ENCODE measurements at places on chromosomes 3 and 15.
A peak's percentile ranks its signal among the peaks of the same experiment; 100 is the strongest.

- H3K36me3 ChIP-seq: no peaks in the 10 kb centered on the region
- no peak overlapping the region for H3K27ac ChIP-seq
- no peak for DNase-seq
- no peaks in the 10 kb centered on the region for H3K4me1 ChIP-seq
- H3K27me3 ChIP-seq: no peaks in the 10 kb centered on the region
Observed at GRCh38 chr15:80834402-80834801, 55.2 kb downstream of the CEMIP start.

DNA sequence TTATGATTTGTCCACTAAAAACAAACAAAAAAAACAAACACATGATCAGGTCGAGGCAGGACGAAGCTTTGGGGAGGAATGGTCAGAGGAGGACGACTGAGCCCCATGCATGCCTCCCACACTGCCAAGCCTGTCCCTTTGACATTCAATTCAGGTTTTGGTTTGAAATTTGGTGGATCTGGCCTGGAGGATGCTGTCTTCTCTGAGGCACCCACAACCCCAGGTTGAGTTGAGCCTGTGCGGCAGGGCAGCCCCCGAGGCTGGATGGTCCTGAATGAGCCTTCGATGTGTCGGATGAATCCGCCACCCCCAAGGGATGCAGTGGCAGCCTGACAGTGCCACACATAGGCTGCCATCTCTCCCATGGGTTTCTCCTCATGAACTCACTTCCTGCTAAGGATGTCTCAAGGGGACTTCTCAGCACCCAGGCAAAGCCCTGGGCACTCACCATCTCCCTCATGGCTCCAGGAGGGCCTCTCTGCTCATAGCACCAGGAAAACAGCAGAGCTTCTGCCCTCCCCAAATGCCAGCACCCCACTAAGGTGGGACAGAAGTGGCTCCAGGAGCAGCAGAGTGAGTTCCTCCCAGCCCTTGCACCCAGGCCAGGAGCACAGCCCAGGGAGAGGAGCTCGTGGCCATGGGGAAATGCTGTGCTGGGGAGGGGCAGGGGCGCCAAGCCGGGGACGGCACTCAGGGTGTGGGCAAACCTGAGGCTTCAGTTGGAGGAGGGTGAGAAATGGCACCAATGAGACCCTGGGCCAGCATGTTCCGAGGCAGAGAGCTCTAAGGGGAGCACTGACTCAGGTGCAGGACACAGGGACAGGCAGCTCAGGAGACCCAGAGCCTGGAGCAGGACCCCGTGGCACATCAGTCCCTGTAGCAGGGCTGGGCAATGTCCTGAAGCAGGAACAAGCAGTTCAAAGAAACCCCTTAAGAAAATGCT, 18.5 kb downstream of the PRR23E start:
- H3K4me3 ChIP-seq: no peak overlapping the region
- no peaks in the 10 kb centered on the region for H3K36me3 ChIP-seq
- no peak overlapping the region for H3K27ac ChIP-seq
- peak; percentile 15 for DNase-seq

- H3K27ac ChIP-seq: no peak overlapping the region
- no peak for DNase-seq
- H3K27me3 ChIP-seq: no peaks in the 10 kb centered on the region
- no peak overlapping the region for H3K4me3 ChIP-seq
- H3K4me1 ChIP-seq: no peaks in the 10 kb centered on the region
- H3K36me3 ChIP-seq: no peaks in the 10 kb centered on the region
Observed at GRCh38 chr3:156837115-156837514, 11.0 kb downstream of the LEKR1 start.

DNA sequence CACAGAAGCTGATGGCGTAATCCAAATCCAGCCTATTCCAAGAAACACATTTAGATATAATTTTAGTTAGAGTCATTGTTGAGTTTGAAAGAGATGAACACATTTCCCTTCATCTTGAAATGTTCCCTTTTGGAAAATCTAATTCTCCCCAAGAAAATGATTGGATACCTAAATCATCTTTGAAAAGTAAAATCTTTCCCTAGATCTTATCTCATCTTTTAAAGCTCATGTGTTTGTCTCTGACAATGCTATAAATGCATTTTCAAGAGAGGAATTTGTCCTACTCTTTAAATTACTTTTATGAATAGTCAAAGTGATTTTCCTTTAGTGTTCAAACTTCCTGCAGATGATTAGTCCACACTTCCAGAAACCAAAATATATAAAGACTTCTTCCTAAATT, 82.6 kb upstream of the CNTN6 start:
- H3K4me1 ChIP-seq: no peaks in the 10 kb centered on the region
- H3K36me3 ChIP-seq: no peaks in the 10 kb centered on the region
- H3K4me3 ChIP-seq: no peak overlapping the region
- DNase-seq: no peak
- no peak overlapping the region for H3K27ac ChIP-seq

DNA sequence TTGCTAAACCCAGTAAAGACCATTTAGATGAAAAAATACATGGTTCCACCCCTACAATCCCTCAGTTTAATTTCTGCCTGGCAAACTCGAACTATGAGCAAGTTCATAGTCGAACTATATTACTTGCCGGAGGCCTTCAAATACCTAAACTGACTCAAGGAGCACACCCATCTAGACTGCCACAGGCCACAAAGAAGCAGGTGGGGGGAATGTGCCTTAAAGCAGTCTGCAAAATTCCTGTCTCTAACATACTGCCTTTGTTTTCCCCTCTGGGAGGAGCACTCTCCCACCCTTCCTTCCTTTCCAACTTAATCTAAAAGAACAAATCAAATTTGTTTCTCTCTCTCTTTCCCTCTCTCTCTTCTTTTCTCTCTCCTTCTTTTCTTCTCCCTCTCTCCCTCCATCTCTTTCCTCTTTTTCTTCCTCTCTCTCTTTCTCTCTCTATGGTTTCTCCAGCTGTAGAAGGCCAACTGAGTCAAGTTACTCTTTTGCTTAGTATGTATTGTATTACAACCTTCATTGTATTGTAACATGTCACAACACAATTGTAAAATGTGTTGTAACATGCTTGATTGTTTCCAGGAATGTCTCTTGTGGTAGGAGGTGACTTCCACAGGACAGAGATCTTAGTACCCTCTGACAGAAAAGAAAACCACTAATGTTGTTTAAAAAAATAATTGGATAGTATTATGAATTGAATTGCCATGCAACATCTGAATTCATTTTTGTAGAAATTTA, 496.3 kb downstream of the ROBO2 start:
- no peaks in the 10 kb centered on the region for H3K36me3 ChIP-seq
- no peaks in the 10 kb centered on the region for H3K27me3 ChIP-seq
- H3K4me1 ChIP-seq: peaks cover 4% of the 10 kb centered on the region
- DNase-seq: no peak

GRCh38 chr15:44695294-44695693, 15.8 kb downstream of the PATL2 start:
- no peak overlapping the region for H3K27ac ChIP-seq
- DNase-seq: no peak
- no peaks in the 10 kb centered on the region for H3K36me3 ChIP-seq
- H3K4me1 ChIP-seq: no peaks in the 10 kb centered on the region
- H3K27me3 ChIP-seq: no peaks in the 10 kb centered on the region

GRCh38 chr15:94791008-94791407, 559.6 kb downstream of the MCTP2 start:
- no peak for DNase-seq
- H3K4me3 ChIP-seq: no peak overlapping the region
- H3K27ac ChIP-seq: no peak overlapping the region
- peaks cover 3% of the 10 kb centered on the region for H3K4me1 ChIP-seq
- H3K27me3 ChIP-seq: no peaks in the 10 kb centered on the region

DNA sequence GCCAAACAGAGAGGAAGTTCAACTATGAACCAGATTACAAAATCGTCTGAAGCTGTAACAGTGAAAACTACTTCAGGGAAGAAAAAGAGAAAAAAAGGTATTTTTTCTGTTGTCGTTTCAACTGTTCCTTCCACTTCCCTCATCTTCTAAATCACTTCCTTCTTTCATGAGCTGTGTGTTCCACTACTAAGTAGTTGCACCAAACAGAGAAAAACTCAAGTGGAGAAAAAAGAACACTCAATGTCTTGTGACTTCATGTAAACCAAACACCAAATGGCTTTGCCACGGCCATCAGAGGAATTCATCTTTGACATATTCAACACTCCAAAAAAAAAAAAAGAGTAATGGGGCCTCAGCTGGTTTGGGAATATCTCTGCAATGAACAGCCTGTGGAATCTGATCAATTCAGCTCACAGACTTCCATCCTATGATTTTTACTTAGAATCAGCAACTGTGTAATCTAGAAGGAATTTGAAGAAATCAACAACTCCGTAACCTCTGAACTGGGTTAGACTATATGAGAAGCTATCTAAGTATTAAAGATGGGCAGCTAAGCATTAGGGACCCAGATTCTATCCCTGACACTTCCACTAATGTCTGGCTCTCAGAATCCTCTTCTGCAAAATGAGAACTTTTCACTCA, 47.5 kb upstream of the RNF7 start:
- H3K36me3 ChIP-seq: no peaks in the 10 kb centered on the region
- no peaks in the 10 kb centered on the region for H3K27me3 ChIP-seq
- no peak overlapping the region for H3K4me3 ChIP-seq
- H3K27ac ChIP-seq: no peak overlapping the region
- DNase-seq: no peak
- H3K4me1 ChIP-seq: peaks cover 12% of the 10 kb centered on the region

DNA sequence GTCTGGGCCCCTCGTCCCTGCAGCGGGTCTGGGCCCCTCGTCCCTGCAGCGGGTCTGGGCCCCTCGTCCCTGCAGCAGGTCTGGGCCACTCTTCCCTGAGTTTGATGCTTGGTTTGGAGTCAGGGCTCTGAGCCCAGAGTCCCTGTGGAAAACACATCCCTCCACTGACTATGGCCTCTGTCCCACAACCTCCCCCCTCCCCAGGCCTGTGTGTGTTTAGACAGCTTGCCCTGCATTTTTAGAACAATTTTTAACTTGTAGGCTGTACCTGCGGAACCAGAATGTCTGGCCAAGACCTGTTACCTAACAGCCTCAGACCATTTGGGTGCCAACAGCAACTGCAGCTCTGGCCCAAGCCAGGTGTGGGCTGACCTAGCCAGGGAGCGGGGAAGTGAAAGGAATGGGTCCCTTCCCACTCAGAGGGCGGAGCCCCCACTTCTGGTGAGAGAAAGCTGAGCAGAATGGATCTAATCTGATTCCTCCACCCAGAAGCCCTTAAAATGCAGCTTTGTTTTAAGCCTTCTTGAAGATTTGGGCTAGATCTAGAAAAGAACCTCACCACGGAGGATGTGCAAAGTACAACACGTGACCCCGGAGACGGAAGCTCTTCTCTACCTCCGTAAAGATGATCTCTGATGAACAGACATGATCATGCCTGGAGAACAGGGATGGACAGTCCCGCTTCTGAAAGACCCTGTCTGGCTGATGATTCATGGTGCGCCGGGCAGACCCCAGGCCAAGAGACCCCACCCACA, 60.5 kb upstream of the TFRC start:
- H3K27me3 ChIP-seq: no peaks in the 10 kb centered on the region
- H3K36me3 ChIP-seq: no peaks in the 10 kb centered on the region
- peak overlapping the region; percentile 37 for H3K4me3 ChIP-seq
- no peak for DNase-seq

GRCh38 chr3:184574515-184575417, 13.2 kb downstream of the EPHB3 start:
- no peaks in the 10 kb centered on the region for H3K27me3 ChIP-seq
- H3K27ac ChIP-seq: peak overlapping the region; percentile 34
- DNase-seq: no peak

GRCh38 chr15:39801641-39802309, 19.1 kb upstream of the FSIP1 start:
- no peak overlapping the region for H3K27ac ChIP-seq
- H3K27me3 ChIP-seq: no peaks in the 10 kb centered on the region
- DNase-seq: no peak
- no peak overlapping the region for H3K4me3 ChIP-seq

GRCh38 chr3:113151461-113152031, 59.8 kb upstream of the BOC start:
- no peak for DNase-seq
- H3K36me3 ChIP-seq: no peaks in the 10 kb centered on the region
- H3K4me1 ChIP-seq: peaks cover 42% of the 10 kb centered on the region
- no peak overlapping the region for H3K4me3 ChIP-seq
- H3K27me3 ChIP-seq: no peaks in the 10 kb centered on the region
- peak overlapping the region; percentile 30 for H3K27ac ChIP-seq
